ENCODE measurements at places on chromosomes 4 and X.

GRCh38 chr4:151455212-151455611 is 46.2 kb downstream of the FHIP1A start:
- DNase-seq = no peak

DNA sequence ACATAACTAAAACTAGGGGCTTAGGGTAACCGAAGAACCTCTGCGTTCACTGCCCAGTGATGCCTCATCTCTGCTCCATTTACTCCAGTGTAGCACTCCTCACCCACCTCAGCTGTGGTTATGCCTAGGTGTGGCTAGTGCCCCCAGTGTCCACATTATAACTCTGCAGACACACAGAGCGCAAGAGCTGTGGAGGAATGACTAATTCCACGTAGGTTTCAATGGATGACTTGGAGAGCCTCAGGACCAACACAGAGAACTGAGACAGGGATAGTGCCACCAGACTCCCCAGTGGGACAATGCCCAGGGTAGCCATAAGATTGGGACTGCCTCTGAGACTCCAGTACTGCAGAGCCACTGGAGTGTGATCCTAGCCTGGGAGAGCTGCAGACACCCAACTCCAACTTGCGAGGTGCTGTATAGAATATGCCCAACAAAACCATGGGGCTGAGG is 542.4 kb upstream of the DIPK2B start:
- no peak for DNase-seq

GRCh38 chr4:26424838-26425237 is 65.4 kb downstream of the CCKAR start:
- DNase-seq = no peak

DNA sequence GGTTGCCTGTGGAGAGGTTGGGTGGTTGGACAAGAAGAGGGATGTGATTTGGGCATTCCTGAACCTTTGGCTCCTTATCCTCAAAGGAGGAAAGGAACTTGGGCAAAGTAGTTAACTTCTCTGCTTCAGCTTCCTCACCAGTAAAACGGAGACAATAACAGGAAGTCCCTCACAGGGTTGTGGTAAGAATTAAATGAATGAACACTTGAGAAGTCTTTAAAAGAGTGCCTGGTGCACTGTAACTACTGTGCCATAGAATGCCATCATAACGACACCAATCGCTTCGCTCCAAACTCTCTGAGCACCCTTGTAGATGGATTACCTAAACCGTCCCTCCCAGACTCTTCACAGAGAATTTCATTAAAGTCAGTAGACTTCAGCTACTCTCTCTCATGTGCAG is 10.5 kb downstream of the ZCCHC18 start:
- DNase-seq = no peak

DNA sequence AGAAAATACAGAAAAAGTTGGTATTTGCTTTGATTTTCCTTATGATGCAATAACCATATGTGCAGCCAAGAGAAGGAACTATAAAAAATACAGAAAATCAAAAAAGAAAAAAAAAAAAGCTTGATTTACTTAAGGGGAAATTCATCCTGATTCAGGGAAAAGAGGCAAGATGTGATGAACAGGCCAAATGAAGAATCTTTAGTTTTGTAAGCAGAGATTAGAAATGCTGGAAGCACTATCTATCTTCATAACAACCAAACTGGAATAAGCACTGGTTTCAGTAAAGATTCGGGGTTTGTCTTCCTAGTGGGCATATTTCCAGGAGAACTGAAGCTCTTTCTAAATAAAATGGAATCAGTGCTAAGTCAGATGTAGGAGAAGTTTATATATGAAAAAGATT is 82.9 kb upstream of the KCNIP4 start:
- no peak for DNase-seq

GRCh38 chr4:11611868-11612267 is 183.2 kb upstream of the HS3ST1 start:
- no peak for DNase-seq

DNA sequence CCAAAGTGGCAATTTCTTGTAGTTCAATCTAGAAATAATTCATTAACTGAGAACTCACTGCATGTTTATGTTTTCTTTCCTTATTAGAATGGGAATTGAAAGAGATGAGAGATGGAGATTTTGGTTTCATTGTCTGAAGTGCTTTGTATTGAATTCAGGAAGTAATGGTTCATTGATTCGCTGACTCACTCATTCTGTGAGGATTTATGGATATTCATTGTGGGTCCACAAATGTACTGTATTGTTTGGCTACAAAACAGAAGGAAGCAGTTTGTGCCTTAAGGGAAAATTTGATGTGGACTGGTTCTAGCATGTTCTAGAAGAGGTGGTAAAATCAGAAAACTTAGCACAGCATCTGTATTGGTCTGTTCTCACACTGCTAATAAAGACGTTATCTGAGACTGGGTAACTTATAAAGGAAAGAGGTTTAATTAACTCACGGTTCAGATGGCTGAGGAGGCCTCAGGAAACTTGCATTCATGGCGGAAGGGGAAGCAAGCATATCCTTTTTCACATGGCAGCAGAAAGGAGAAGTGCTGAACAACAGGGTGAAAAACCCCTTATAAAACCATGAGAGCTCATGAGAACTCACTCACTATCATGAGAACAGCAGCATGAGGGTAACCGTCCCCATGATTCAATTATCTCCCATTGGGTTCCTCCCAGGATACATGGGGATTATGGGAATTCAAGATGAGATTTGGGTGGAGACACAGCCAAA is 132.3 kb upstream of the VCX3A start:
- DNase-seq = no peak

DNA sequence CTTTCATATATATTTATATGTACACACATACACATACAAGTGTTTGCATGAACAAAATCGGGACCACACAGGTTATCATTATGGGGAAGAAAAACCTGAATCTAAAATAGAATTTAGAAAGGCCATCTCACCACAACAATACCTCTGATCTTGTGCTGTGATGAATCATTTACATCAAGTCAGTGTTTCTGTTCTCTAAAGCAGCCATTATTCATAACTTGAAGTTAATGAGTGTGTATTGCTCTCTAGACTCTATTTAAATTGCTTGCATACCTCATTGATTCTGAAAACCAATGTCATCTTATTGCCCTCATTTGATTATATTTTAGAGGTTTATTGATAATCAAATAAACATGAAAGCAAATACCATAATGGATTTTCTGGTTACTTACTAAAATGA is 71.6 kb downstream of the FAM114A1 start:
- DNase-seq = no peak

- no peak for DNase-seq
These were observed 54.0 kb upstream of the UGT2B15 start for GRCh38 chr4:68724426-68724825.

GRCh38 chr4:40750461-40751258 is 905 bp downstream of the NSUN7 start:
- DNase-seq = no peak

DNA sequence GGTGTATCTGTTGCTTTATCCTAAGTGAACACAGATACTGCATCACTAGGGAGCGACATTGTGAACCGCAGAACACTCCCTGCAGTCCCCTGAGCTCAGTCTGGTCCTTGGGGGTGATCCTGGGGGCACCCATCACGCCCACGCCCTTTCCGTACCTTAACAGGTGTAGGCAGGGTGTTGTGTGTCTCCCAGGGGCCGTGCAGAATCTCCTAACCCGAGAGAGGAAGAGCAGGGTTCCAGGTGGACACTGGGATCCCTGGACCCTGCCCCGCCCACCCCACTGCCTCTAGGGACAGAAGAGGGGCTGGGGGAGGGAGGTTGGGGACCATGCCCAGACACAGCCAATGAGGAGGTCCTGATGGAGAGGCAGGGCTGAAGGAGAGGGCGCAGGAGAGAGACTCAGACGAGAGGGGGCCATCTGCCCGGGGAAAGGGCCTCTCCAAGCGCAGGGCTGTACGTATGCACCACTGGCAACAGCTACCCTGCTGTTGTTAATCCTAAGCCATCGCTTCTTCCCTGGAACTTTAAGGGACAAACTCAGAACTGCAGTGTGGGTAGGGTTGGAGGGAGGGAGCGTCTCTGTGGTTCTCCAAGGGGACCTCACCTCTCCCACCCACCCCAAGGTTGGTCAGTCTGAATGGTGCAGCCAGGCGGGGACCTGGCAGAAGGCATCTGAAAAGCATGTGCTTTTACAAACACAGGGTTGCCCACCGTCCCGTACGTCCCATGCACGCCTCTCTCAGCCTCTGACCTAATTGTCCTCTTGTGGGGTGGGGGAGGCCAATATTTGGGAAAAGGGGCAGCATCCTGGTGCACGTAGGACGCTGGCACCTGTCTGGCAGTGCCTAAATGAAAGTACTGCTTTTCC is 2.5 kb downstream of the P2RY8 start:
- no peak for DNase-seq

- DNase-seq = no peak
These were observed 292.8 kb upstream of the ARSJ start for GRCh38 chr4:114272226-114272625.
